A172 (cell line): ENCODE measurements at places on chromosomes 5 and 9.

DNA sequence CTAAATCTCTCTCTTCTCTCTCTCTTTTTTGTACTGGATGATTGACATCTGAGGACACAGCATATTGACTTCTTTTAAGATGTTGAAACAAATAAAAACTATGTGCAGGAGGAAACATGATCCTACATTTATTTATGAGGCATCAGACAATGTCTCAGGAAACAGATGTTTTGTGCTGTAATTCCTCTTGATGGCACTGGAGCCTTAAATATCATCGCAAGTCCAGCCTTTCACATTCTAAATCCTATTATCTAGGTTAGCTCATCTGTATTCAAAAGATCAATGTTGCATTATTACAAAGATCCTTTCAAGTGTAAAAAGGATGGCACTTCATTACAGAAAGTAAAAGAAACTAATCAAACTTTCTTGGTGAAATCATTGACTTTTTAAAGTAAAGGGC, 63.9 kb downstream of the MAT2B start:
- DNase-seq = peak; percentile 27

- DNase-seq = peak; percentile 4
Measured at GRCh38 chr5:87076931-87077330, 190.8 kb upstream of the RASA1 start.

- DNase-seq = no peak
Measured at GRCh38 chr9:123406016-123406415, 50.0 kb downstream of the CRB2 start.

- DNase-seq = no peak
Measured at GRCh38 chr5:2773327-2773726, 21.9 kb upstream of the IRX2 start.

DNA sequence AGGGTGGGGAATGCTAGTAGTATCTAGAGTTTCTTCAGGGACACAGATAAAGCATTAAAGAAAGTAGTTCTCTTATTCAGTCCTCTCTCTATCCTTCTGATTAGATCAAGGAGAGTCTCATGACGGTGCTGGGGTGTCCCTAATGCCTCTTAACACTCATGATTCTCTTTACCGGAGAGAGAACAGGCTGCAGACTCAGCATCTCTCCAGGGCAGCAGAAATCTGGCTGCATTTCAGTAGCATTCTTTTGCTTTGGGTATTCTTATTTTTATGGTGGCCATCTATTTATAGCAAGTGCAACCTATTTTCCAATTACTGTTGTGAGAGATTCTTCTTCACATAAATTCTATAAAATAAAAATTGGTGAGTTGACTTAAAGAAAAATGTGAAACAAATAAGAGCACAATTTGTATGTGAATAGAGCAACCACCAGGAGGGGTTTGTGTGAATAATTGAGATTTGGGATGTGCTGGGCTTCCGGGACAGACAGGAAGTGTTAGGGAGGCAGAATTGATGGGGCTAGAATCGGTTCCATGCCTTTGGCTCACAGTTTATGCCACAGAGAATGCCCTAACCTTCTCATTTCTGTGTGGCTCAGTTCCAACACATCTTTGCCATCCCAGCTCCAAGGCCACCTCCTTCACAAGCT, 23.8 kb upstream of the BOD1 start:
- DNase-seq = no peak

DNA sequence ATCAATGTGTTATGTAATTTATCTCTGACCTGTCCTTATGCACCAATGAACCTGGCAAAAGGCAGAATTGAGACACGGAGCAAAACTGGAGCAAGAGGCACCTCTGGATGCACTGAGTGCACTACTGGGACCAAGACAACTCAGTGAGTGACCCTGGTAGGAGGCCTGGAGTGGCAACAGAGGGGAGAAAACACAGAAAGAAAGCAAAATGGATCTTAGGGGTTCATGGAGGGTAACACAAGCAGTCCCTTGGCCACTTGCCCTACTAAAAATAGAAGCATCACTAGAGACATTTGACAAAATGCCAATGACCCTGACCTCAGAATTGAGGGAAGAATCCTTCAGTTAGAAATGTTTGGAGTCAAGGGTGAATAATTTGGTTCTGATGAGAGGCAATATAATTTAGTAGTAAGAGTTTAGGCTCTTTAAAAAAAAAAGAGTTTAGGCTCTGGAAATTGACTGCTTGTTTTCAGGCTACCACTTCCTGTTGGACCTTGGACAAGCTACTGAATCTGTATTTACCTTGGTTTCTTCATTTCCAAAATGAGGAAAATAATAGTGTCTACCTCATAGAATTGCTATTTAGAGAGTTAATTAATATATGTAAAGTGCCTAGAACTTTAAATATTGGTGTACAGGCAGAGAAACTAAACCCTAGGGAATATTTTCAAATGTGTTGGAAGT, 234.9 kb upstream of the TARS1 start:
- no peak for DNase-seq

DNA sequence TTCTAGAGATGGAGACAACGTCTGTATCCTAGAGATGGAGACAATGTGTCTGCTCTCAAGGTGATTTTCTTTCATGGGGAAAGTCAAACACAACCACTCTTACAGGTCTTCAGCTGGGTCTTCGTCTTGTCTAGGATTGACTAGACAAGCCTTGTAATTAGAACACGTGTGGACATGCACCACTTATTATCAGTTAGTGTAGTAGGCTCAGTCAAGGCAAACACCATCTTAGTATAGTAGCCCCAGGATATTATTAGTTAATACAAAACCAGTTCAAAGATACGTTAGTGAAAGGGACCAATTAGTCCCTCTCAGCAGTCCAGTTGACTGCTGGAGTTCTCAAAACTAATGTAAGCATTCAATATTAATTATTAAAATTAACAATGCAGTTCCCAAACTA, 15.1 kb upstream of the CCL28 start:
- no peak for DNase-seq

- peak; percentile 65 for DNase-seq
Measured at GRCh38 chr5:99037668-99038067, 108.9 kb upstream of the CHD1 start.

GRCh38 chr5:109413458-109413857, 3.7 kb upstream of the PJA2 start:
- DNase-seq = peak; percentile 73

- DNase-seq = no peak
Measured at GRCh38 chr5:132253452-132254320, 3.8 kb upstream of the PDLIM4 start.

GRCh38 chr9:72322259-72322658, 42.7 kb downstream of the ZFAND5 start:
- no peak for DNase-seq

- DNase-seq = peak; percentile 66
Measured at GRCh38 chr5:12772276-12772675, 868.0 kb upstream of the CTNND2 start.

GRCh38 chr9:92969516-92970466, 22.5 kb downstream of the FGD3 start:
- DNase-seq = no peak

DNA sequence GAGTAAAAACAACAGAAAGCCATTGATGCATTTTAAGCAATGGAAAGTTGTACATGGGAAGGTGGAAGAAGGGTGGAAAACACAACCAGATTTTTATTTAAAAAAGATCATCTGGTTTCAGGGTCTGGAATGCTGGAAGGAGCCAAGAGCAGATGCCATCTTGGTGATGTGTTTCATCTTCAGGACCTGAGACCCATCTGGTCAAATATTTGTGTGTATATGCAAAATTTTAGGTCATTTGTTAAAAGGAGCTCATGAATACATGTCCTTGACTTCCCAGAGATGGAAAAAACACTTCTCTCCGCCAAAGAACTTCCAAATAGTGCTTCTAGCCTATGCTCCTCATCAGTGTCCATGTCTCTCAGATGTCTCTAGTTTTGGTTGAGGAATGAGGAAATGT, 110.6 kb upstream of the GDNF start:
- DNase-seq = no peak

DNA sequence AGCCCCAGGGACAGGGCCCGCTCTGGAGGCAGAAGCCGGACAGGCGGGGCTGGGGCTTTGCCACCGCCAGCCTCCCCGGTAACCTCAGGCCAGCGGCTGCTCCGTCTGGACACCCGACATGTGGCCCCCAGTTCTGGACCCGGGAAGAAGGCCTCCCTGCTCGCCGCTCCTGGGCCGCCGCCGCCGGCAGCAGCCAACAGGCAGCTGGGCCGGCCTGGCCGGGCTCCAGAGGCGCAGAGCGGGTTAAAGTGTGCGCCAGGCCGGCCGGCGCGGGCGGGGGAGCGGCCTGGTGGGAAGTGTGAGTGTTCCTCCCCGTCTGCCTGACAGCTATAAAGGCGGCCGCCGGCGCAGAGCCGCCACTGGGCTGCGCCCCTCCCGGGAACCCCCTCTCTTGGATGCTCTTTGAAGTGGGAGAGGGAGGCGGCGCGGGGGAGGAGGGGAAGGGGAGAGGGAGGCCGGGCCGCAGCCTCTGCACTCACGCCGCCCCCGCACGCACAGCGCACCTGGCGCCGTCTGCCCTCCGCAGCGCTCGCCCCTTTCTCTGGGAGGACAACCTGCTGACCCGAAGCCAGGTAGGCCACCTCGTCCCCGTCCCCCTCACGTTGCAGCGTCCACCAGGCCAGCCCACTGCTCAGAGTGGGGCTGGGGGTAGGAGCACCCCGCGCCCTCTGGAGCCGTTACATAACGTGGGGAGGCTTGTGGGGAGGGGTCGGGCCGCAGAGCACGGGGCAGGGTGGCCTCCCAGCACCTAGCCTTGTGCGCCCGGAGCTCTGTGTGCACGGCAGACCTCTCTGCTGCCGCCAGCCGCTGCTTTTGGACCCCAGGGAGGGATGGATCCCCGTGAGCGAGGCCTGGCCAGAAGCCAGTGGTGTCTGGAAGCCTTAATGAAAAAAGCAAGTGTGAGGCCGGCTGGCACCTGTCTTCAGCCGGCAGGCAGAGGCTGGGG, at the start of gene ADAMTSL2:
ADAMTSL2 (plus strand) TSS at position 359 of the 946 bp plus-strand sequence. CDS start 2,009 bp downstream, outside the sequence.
- no peak for DNase-seq

GRCh38 chr5:133701871-133702270, 89.5 kb upstream of the FSTL4 start:
- no peak for DNase-seq

DNA sequence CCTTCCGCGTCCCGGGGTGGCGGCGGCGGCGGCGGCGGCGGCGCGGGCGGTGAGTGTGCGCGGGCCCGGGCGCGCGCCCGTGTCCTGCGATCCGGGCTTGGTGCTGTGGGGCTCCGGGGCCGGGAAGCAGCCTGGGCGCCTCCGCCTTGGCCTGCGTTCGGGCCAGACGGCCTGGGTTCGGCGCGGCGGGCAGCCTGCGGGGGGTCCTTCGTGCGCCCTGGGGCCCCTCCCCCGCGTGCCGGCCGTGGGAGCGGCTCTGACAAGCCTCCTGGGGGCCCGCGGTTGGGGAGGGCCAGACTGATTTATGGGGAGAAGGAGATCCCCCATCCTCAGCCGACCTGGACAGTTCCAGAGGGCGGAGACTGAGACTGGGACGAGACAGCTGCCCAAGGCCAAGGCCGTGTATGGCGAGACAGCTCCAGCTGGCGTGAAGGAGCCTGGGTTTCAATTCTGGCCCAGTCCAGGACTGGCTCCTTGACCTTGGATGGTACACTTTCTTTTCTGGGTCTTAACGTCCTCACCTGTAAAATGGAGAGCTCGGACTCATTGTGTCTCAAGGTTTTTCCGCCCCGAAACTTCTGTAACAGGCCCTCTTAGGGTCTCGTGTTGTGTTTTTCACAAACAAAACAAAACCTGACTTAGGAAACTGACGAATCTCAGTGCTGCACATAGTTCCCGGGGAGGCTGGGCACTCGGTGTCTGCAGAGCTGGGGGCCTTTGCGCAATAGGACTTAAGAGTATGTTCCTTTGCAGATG, 603 bp downstream of the TMEM268 start:
- peak; percentile 45 for DNase-seq

DNA sequence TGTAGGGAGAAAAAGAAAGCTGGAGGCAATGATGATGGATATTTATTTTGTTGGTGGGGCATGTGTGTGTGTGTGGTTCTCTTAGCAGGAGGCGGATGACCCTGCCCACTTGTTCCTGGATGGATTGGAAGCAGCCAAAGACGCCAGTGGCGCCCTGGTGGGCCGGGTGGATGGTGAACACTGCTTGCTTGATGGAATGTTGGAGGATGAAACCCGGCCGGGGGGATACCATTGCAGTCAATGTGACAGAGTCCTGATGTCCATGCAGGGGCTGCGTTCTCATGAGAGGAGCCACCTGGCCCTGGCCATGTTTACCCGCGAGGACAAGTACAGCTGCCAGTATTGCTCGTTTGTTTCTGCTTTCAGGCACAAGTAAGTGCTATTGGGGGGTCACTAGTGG, 69.2 kb downstream of the ZNF462 start:
- DNase-seq = no peak

DNA sequence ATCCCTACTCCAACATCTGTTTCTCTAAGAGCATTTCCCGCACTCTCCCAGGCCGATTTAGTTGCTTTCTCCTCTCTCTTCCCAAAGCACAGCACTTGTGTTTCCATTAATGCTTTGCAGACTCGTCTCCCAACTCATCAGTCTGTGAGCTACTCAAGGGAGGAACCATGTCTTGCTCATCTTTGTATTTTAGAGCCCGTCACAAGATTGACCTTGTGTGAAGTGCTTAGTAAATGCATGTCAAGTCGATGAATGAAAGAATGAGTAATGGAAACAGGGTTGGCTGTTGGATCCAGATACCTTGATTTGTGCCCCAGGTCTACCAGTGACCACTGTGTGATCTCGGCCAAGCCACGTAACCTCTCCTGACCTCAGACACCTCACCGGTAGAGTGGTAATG, 99.3 kb downstream of the KLF4 start:
- no peak for DNase-seq

GRCh38 chr5:88539026-88539425, 270.4 kb upstream of the TMEM161B start:
- no peak for DNase-seq

- no peak for DNase-seq
Measured at GRCh38 chr5:126754609-126755008, 22.3 kb upstream of the LMNB1 start.
